Epithelial cell of alveolus of lung (primary cell): ENCODE measurements at places on chromosomes 13 and 19. TPM values are rescaled to one million over a fixed set of nuclear protein-coding genes. Genes with fewer than 3 reads are reported as not detected.

The MYO1F gene
- total RNA-seq, result 0.08 and 0.52 TPM in 2 replicates

The LGALS4 gene
- not detected in 2 replicates for total RNA-seq

The ZNF579 gene
- 7.2 and 13.8 TPM in 2 replicates for total RNA-seq

The LGALS14 gene
- total RNA-seq, result not detected in 2 replicates

The ZNF324B gene
- 3.6 and 5.6 TPM in 2 replicates for total RNA-seq

The WDFY2 gene
- total RNA-seq, result 4.9 and 5.8 TPM in 2 replicates

The WDR88 gene
- total RNA-seq, result not detected in 2 replicates

The IRGC gene
- total RNA-seq, result not detected in 2 replicates

The PCSK4 gene
- total RNA-seq, result 0.52 and 2.9 TPM in 2 replicates

The GNG8 gene
- not detected in 2 replicates for total RNA-seq

The ANGPTL8 gene
- not detected in 2 replicates for total RNA-seq

The IFT88 gene
- total RNA-seq, result 8.7 and 9.8 TPM in 2 replicates

The ZNF558 gene
- 7.4 and 30.7 TPM in 2 replicates for total RNA-seq

The PRR20A gene
- not detected in 2 replicates for total RNA-seq

The PCDH8 gene
- not detected in 2 replicates for total RNA-seq

The PRTN3 gene
- 2.6 TPM in 1 of 2 replicates, not detected in the other for total RNA-seq

The ZNF329 gene
- 5.7 and 11.2 TPM in 2 replicates for total RNA-seq

The ZSCAN4 gene
- not detected in 2 replicates for total RNA-seq

The MRPL57 gene
- total RNA-seq, result 27.8 and 28.8 TPM in 2 replicates

The CDADC1 gene
- total RNA-seq, result 4.7 and 7.0 TPM in 2 replicates

The NKPD1 gene
- under 0.01 and 0.16 TPM in 2 replicates for total RNA-seq

The TMEM190 gene
- total RNA-seq, result 0.72 TPM in 1 of 2 replicates, not detected in the other

The COL4A2 gene
- 511 and 764 TPM in 2 replicates for total RNA-seq

The NLRP4 gene
- not detected in 2 replicates for total RNA-seq

The KIR3DL1 gene
- not detected in 2 replicates for total RNA-seq

The UPF3A gene
- total RNA-seq, result 9.9 and 11.2 TPM in 2 replicates

The ZSCAN22 gene
- total RNA-seq, result 1.4 and 2.6 TPM in 2 replicates

The CPB2 gene
- total RNA-seq, result not detected in 2 replicates

The ZNF723 gene
- not detected in 2 replicates for total RNA-seq

The ANO8 gene
- 4.3 and 5.6 TPM in 2 replicates for total RNA-seq

The SOX21 gene
- not detected in 2 replicates for total RNA-seq

The SYNGR4 gene
- total RNA-seq, result not detected in 2 replicates

The HAUS8 gene
- total RNA-seq, result 7.3 and 13.4 TPM in 2 replicates

The ZNF880 gene
- total RNA-seq, result 17.1 and 29.9 TPM in 2 replicates

The MEIS3 gene
- total RNA-seq, result 23.1 and 35.8 TPM in 2 replicates

The STAP2 gene
- total RNA-seq, result 3.0 and 7.1 TPM in 2 replicates

The RANBP3 gene
- 44.2 and 46.0 TPM in 2 replicates for total RNA-seq

The MBD3L3 gene
- not detected in 2 replicates for total RNA-seq

The PNMA8A gene
- total RNA-seq, result 1.1 and 4.7 TPM in 2 replicates

The CNFN gene
- total RNA-seq, result 1.8 TPM in 1 of 2 replicates, not detected in the other

The MED25 gene
- 21.1 and 32.3 TPM in 2 replicates for total RNA-seq

The COL5A3 gene
- total RNA-seq, result 7.7 and 8.4 TPM in 2 replicates

The SPRY2 gene
- 19.0 and 43.2 TPM in 2 replicates for total RNA-seq

The GRK1 gene
- not detected in 2 replicates for total RNA-seq

The OR7D2 gene
- under 0.01 TPM in 1 of 2 replicates, not detected in the other for total RNA-seq

The SLC5A5 gene
- not detected in 2 replicates for total RNA-seq

The ZNF99 gene
- total RNA-seq, result not detected in 2 replicates

The S1PR2 gene
- 21.7 and 69.8 TPM in 2 replicates for total RNA-seq

The UPF1 gene
- total RNA-seq, result 44.2 and 97.0 TPM in 2 replicates

The POU4F1 gene
- total RNA-seq, result 0.08 TPM in 1 of 2 replicates, not detected in the other

The PLEKHG2 gene
- 22.0 and 34.3 TPM in 2 replicates for total RNA-seq

The ZNF441 gene
- 2.1 and 2.5 TPM in 2 replicates for total RNA-seq

The THSD8 gene
- total RNA-seq, result not detected in 2 replicates
